ENCODE measurements at places on chromosomes 1 and 21. TPM values are rescaled to one million over a fixed set of nuclear protein-coding genes. Genes with fewer than 3 reads are reported as not detected.

CR1 gene
- total RNA-seq = 0.25 TPM

GRCh38 chr1:172162236-172162635 is 258.2 kb upstream of the C1orf105 start:
- DNase-seq = no peak

- DNase-seq = no peak
Observed at GRCh38 chr1:103561643-103562395, 9.6 kb upstream of the AMY2B start.

DNA sequence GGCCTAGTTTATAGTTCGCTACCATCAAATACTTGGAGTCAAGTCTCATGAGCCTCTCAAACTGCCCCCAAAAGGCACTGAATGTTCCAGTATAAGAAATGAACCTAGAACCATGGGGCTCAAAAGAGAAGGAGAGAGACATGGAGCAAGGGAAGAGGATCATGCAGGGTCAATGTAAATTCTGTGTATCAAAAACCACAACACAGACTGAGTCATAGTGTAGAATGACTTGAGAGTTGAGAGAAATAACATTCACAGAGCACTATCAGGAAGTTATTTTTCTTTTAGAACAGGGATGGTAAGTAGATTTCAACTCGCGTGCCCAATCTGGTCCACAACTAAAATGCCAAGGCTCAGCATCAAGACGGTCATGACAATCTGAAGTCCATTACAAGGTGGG is 59.8 kb downstream of the GNG12 start:
- no peak for DNase-seq

FMO2 gene
- total RNA-seq = not detected

SLC66A1 gene
- total RNA-seq = 5.3 TPM

- DNase-seq = no peak
Observed at GRCh38 chr21:34690793-34691175, 22.0 kb downstream of the CLIC6 start.

SLC44A5 gene
- total RNA-seq = not detected

GRCh38 chr1:116988908-116989307 is 12.7 kb upstream of the CD101 start:
- DNase-seq = no peak

- DNase-seq = no peak
Observed at GRCh38 chr21:33042812-33043211, 17.1 kb downstream of the OLIG2 start.

- DNase-seq = no peak
Observed at GRCh38 chr1:207097871-207098324, 6.1 kb upstream of the C4BPA start.

LCE1C gene
- total RNA-seq = not detected

DAB1 gene
- total RNA-seq = 2.1 TPM
